ENCODE measurements at places on chromosomes 13 and 19.

- no peak for DNase-seq
These were observed 85.5 kb downstream of the STOML3 start for GRCh38 chr13:38905081-38905480.

DNA sequence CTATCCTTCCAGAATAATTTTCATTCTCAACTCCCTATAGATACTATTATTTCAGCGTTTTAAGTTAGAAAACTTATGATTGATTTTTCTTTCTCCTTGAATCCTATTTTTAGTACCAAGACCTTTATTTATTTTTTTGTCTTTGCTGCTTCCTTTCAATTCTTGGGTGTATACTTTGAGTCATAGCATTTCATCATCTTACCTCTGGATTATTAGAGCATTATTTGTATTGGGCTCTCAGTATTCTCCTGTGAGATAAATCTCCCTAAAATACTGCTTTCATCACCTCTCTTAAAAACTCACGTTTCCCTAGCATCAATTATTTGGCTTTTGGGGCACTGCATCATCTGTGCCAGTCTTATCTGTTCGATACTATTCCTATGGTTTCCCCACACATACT, 222.8 kb downstream of the POSTN start:
- DNase-seq: no peak

GRCh38 chr13:51551416-51551815, 32.8 kb upstream of the WDFY2 start:
- no peak for DNase-seq

DNA sequence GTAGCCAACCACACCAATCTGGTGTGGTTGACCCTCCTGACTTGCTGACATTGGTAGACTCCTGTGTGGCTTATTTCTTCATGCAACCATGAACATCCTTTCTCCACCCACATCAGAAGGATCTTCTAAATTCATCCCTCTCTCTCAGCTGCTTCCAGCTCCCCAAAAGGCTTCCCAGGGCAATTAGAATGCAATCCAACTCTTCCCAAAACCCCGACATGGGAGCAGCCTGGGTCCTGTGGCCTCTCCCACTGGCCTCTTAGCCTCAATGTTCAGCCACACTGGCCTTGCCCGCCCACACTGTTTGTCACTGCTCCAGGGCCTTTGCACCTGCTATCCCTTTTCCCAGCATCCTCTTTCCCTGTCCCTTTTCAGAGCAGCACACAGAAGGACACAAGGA, 199.8 kb upstream of the SGCG start:
- DNase-seq: no peak

DNA sequence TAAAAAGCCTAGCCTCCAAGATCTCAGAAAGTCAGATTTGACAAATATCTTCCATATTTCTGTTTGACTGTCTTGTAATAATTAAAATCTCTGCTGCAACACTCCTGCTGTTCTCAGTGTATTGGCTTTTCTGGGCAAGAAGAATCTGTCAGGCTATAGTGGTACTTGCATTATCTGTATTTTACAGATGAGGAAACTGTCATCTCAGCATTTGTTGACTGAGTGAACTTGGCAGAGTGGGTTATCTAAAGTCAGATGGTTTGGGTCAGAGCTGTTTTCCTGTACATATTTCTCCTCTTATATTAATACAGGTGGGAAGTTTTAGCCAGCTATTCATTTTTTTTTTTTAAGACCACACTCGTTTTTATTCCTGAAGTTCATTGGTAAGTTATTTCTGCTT, 1378.2 kb upstream of the PCDH20 start:
- DNase-seq: no peak

- DNase-seq: no peak
These were observed 47.2 kb upstream of the ZNF536 start for GRCh38 chr19:30324982-30325381.

GRCh38 chr13:74554569-74555275, 420.5 kb upstream of the KLF12 start:
- DNase-seq: no peak

DNA sequence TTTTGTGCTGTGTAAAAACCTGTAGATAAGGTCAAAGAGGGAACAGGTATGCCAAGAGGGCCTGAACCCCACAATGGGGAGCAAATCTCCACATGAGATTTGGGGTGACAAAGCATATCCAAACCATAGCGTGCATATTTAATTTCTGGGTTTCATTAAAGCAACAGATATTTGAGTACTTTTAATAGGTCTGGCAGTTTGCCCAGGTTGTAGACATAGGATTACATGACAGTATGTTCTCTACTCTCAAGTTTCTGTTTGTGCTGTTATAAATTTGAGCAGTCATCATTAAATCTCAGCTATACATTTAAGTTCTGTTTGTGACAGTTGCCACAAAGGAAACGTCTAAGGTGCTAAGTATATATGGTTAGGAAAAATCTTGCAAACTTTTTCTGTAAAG, 236.4 kb downstream of the ATP8A2 start:
- DNase-seq: no peak

DNA sequence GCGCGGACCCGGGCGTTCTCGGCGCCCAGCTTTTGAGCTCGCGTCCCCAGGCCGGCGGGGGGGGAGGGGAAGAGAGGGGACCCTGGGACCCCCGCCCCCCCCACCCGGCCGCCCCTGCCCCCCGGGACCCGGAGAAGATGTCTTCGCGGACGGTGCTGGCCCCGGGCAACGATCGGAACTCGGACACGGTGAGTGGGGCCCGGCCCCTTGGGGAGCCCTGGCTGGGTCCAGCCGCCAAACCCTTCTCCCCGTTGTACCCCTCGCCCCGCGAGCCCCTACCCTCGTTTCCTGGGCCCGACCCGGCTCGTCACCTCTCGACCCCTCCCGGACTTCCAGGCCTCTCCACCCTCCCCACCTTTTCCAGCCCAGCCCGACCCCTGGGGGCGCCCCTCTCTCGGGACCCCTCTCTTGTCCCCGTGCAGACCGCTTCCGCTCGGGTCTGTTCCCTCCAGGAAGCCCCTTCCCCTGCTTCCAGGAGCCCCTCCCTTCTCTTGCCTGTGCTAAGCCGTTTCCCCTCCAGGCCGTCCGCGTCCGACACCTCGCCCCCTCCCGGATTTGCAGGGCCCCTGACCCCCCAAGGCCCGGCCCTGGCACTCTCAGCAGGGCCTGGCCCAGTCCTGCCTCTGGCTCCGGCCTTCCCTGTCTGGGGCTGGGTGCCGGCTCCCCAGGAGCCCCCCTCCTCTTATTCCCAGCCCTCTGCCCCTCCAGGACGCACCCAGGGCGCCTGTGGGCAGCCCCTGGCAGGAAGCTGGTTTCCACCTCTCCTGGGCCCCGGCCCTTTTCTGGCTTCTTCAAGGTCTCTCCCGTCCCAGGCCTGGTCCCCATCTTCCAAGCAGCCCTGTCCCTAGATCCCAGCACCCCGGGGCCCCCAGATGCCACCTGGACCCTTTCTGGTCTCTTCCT, 632 bp downstream of the MARK4 start:
- DNase-seq: no peak

All from Caki2 (cell line).